ENCODE measurements at places on chromosomes 3 and 15.

- no peak for DNase-seq
Observed at GRCh38 chr3:25130724-25131520, 297.1 kb upstream of the RARB start.

GRCh38 chr3:105096071-105096470, 270.6 kb upstream of the ALCAM start:
- DNase-seq, result no peak

GRCh38 chr15:98035577-98036010, 75.1 kb downstream of the ARRDC4 start:
- DNase-seq, result no peak

- no peak for DNase-seq
Observed at GRCh38 chr3:135272026-135272669, 477.1 kb downstream of the EPHB1 start.

GRCh38 chr3:141743305-141743704, 5.2 kb downstream of the RNF7 start:
- DNase-seq, result no peak

DNA sequence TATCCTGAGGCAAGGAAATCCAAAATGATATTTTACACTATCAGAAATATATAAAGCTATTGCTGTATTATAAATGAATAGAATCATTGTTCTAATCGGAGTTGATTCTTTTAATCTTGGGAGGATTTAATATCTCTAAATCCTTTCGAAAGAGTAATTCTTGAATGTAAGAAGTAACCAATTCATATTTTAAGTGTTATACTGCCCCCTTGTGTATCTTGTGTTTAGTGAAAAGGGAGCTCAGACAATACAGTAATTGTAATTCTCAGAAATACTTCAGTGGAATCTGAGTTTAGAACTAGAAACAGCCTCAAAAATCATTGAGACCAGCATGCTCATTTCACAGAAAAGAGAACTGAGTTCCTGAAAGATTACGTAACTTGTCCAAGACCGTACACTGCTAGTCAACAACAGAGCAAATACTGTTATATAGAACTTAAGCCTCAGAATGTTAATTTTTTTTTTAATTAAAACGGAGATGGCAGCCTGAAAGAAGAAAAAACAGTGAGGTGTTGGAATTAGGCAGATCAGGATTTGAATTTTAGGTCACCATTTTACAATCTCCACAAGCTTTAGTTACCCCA, 42.9 kb downstream of the PLCH1 start:
- no peak for DNase-seq

DNA sequence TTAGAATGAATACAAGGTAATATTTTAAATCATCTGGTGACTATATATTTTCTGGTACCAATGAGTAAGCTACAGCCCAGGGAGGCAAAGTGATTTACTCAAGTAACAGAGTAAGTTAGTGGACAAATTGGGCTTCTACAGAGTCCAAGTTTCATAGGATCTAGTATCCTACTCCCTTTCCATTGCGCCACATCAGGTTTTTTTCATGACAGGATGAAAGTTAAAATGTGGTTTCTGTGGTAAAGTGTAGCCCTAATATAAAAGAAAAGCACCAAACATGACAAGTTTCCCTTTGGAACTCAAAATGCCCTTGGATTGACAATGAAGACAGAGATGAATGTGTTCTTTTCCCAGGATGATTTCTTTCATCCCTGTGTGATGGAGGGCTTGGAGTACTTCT, 350.8 kb upstream of the ZNF385D start:
- no peak for DNase-seq

- no peak for DNase-seq
Observed at GRCh38 chr3:27500986-27501385, 16.8 kb upstream of the SLC4A7 start.

DNA sequence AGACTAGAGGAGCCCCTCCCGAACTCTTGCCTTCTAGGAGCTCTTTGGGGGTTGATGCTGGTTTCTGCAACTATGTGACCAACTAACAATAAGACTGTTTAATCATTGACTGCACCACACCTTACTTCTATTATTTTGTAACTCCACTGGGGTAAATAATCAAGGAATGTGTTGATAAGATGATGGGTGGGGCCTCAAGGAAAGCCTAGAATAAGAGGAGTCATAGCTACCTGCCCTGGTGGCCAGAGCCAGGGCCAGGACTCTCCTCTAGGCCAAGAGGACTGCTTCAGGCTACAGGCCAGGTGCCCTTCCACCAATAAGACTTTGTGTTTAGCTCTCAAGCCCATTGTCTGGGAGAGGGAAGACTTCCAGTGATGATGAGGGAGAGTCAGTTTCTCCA, 41.2 kb upstream of the PIAS1 start:
- no peak for DNase-seq

- no peak for DNase-seq
Observed at GRCh38 chr3:34132069-34132692, 333.8 kb downstream of the PDCD6IP start.
